Activated T-helper 1 cell treated with anti-CD3 and anti-CD28 coated beads, Interleukin-12 subunit alpha, Interleukin-12 subunit beta, Interleukin-2, Interleukin-4 antibody, amounts not matched to agents 30 ng/mL and 10 ng/mL and 1 ng/mL, durations not matched to agents 14 hours and 24 hours and 36 hours (primary cell): ENCODE measurements at places on chromosomes 11 and 22. TPM values are rescaled to one million over a fixed set of nuclear protein-coding genes. Genes with fewer than 3 reads are reported as not detected.

DNA sequence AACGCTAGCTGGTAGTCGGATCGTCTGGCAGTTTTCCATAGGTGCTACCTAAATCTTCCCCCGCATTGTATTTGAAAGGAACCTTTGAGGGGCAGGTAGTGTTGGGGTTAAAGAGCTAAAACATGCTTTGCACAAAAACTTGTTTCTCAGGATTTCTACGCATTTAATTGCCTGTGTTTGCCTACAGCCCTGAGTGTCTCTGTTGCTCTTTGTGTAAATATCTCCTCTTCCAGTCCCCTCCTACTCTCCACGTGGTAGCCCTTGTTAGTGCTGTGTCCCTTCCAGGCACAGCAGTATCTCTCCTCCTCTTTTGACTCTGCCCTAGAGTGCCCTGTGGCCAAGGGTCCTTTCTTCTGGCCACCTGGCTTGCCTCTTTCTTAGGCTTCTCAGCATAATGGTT, 81.7 kb downstream of the BARX2 start:
- H3K4me3 ChIP-seq = no peak overlapping the region
- no peak for DNase-seq
- H3K27ac ChIP-seq = no peak overlapping the region
- H3K27me3 ChIP-seq = no peaks in the 10 kb centered on the region
- no peaks in the 10 kb centered on the region for H3K36me3 ChIP-seq
- H3K4me1 ChIP-seq = no peaks in the 10 kb centered on the region

- H3K4me3 ChIP-seq = no peak overlapping the region
- H3K4me1 ChIP-seq = peaks cover 28% of the 10 kb centered on the region
- no peak for DNase-seq
- H3K27me3 ChIP-seq = no peaks in the 10 kb centered on the region
- no peak overlapping the region for H3K27ac ChIP-seq
- no peaks in the 10 kb centered on the region for H3K36me3 ChIP-seq
Observed at GRCh38 chr11:124788521-124788920, 11.7 kb downstream of the MSANTD2 start.

Gene SLC29A2
- total RNA-seq = 14.3 and 16.6 TPM in 2 replicates

- H3K4me3 ChIP-seq = no peak overlapping the region
- peaks cover 52% of the 10 kb centered on the region for H3K36me3 ChIP-seq
- no peaks in the 10 kb centered on the region for H3K27me3 ChIP-seq
- peaks cover 32% of the 10 kb centered on the region for H3K4me1 ChIP-seq
Observed at GRCh38 chr22:38748487-38749136, 7.2 kb downstream of the SUN2 start.

- H3K4me3 ChIP-seq = no peak overlapping the region
- DNase-seq = no peak
- H3K27me3 ChIP-seq = peaks cover 4% of the 10 kb centered on the region
- no peak overlapping the region for H3K27ac ChIP-seq
- no peaks in the 10 kb centered on the region for H3K4me1 ChIP-seq
Observed at GRCh38 chr11:120769906-120770305, 254.0 kb upstream of the TBCEL start.

GRCh38 chr22:39463931-39464390, 7.1 kb downstream of the MGAT3 start:
- no peak overlapping the region for H3K4me3 ChIP-seq
- no peak overlapping the region for H3K27ac ChIP-seq
- DNase-seq = no peak
- H3K4me1 ChIP-seq = peaks cover 9% of the 10 kb centered on the region

DNA sequence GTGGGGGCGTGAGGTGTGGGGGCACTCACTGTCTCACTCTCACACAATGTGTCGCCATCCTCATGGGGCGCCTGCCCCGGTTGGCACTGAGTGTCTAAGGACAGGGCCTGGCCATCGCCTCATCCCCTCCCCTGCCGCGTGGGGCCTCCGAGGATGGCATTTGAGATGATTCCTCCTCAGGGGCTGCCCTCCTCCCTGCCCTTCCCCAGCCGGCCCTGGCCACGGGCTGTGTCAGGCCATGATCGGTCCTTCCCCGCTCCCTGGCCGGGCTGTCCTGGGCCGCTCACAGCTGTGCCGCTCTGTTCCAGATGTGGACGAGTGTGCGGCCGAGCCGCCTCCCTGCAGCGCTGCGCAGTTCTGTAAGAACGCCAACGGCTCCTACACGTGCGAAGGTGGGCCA, 4.5 kb downstream of the CRELD2 start:
- peaks cover 31% of the 10 kb centered on the region for H3K4me1 ChIP-seq
- no peak overlapping the region for H3K27ac ChIP-seq
- DNase-seq = no peak
- H3K4me3 ChIP-seq = no peak overlapping the region

GRCh38 chr11:120835601-120836228, 188.2 kb upstream of the TBCEL start:
- H3K36me3 ChIP-seq = no peaks in the 10 kb centered on the region
- no peak overlapping the region for H3K27ac ChIP-seq
- DNase-seq = no peak

Gene TRIM51
- not detected in 2 replicates for total RNA-seq

Gene OR6T1
- total RNA-seq = not detected in 2 replicates

Gene PTPRCAP
- total RNA-seq = 108 and 109 TPM in 2 replicates

DNA sequence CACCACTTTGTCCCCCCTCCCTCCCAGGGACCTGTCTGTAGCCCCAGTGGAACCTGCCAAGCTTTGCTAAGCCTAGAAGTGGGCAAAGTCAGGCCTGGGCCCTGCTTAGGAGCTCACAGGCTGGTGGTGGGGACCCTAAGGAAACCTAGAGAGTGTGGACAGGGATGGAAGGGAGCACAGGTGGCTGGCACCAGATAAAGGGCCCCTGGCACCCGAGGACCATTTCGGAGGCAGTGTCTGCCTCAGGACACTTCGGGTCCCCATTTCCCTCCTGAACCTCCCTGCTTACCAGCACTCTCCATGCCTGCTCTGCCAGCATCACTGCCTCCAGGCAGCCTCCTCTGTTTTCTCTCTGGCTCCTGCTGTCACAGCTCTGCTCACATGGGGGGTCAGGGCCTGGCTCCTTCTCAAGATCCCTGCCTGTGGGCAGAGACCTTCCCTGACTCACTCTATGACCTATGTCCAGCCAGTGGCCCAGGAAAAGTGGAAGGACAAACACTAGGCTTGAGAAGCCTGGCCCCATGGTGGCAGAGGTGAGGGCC, 13.6 kb upstream of the OMP start:
- H3K4me3 ChIP-seq = no peak overlapping the region
- no peak overlapping the region for H3K27ac ChIP-seq
- no peaks in the 10 kb centered on the region for H3K36me3 ChIP-seq
- no peak for DNase-seq

DNA sequence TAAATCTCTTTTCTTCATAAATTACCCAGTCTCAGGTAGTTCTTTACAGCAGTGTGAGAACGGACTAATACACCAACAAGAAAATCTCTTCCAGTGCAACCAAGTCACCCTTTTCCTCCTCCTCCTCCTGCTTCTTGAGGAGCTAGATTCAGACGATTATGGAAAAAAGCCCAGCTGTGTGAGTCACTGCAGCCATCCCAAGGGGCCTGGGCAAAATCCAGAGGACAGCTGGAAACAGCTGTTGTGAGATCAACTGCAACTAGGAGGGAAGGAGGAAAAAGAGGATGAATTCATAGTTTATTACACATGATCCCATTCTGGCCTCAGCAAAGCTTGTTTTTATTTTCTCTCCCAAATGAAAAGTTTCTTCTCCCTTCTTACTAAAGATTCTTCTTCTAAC, 32.9 kb downstream of the RBFOX2 start:
- DNase-seq = no peak
- H3K4me1 ChIP-seq = no peaks in the 10 kb centered on the region
- H3K4me3 ChIP-seq = no peak overlapping the region
- H3K36me3 ChIP-seq = no peaks in the 10 kb centered on the region
- no peak overlapping the region for H3K27ac ChIP-seq

DNA sequence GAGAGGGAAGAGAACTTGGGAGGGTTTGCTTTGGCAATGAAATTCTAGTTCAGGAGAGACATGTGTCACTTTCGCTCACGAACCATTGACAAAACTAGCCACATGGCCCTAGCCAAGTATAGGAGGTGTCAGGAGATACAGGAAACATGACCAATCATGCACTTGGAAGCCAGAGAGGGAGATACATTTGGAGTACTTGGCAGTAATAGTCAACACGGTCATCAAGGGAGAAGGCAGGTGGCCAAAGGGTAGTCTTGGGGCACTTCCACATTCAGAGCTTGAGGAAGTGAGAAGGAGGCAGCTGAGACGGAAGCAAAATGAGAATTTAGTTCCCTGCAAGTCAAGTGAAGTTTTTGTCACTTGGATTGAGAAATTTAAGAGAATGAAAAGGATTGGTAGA, 26.4 kb upstream of the KIRREL3 start:
- no peaks in the 10 kb centered on the region for H3K27me3 ChIP-seq
- no peak overlapping the region for H3K4me3 ChIP-seq
- H3K36me3 ChIP-seq = no peaks in the 10 kb centered on the region

- H3K36me3 ChIP-seq = peaks cover 7% of the 10 kb centered on the region
- H3K4me1 ChIP-seq = no peaks in the 10 kb centered on the region
- no peak overlapping the region for H3K4me3 ChIP-seq
- DNase-seq = no peak
- H3K27me3 ChIP-seq = peaks cover 18% of the 10 kb centered on the region
- no peak overlapping the region for H3K27ac ChIP-seq
Observed at GRCh38 chr11:1896468-1896867, 4.8 kb upstream of the PRR33 start.

Gene APOL4
- 0.18 TPM in 1 of 2 replicates, not detected in the other for total RNA-seq

Gene PKNOX2
- not detected in 2 replicates for total RNA-seq

Gene GNG3
- not detected in 2 replicates for total RNA-seq

- H3K4me1 ChIP-seq = no peaks in the 10 kb centered on the region
- H3K36me3 ChIP-seq = no peaks in the 10 kb centered on the region
- H3K27ac ChIP-seq = no peak overlapping the region
- no peak for DNase-seq
Observed at GRCh38 chr11:117634756-117635603, 162.0 kb downstream of the DSCAML1 start.
